ENCODE measurements at places on chromosomes 16 and 17.

- no peak for DNase-seq
Observed at GRCh38 chr16:73021866-73022495, 25.9 kb downstream of the ZFHX3 start.

- no peak for DNase-seq
Observed at GRCh38 chr17:53166731-53167130, 656.0 kb upstream of the KIF2B start.

GRCh38 chr16:52785653-52786052 lies 238.7 kb upstream of the TOX3 start:
- DNase-seq, result no peak

DNA sequence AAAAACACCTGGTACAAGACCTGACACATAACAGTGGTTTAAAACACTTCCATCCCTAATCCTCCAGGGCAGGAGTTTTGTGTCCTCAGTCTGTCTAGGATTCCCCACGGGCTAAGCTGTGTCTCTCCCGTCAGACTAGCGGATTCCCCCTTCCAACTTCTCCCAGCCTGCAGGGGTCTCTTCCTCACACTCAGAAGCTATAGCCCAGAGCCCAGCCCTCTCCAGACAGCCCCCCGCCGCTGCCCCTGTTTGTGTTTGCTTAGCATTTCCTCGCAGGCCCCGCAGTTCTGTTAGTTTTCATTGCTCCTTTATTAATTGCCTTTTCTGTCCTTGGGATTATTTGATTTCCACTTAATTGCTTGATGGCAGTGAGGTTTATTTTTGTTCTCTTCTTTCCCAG lies 91.2 kb downstream of the TMEM132E start:
- no peak for DNase-seq

DNA sequence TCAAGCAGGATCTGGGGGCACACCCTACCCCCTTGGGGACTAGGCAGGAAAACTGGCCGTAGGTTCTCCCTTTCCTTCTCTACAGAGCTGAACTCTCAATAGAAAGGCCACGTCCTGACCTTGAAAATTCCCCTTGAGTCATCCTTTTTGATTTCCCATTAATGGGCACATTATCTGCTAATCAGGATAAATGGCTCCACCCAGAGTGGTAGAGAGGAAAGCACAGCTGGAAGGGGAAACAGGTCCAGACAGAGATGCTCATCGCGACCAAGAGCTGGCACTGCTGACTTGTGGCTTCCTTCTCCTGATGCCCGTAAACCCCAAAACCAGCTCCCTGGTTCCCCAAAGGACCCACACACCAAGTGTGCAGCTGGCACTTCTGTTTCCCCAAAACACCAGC lies 206.5 kb upstream of the CDH5 start:
- DNase-seq, result no peak

- peak; percentile 67 for DNase-seq
Observed at GRCh38 chr17:82863941-82864712, 24.3 kb upstream of the ZNF750 start.

Data from aorta (tissue), 5 donors.